ENCODE measurements at places on chromosomes 4 and X.

- no peak for DNase-seq
Observed at GRCh38 chrX:118558926-118559325, 63.3 kb downstream of the DOCK11 start.

DNA sequence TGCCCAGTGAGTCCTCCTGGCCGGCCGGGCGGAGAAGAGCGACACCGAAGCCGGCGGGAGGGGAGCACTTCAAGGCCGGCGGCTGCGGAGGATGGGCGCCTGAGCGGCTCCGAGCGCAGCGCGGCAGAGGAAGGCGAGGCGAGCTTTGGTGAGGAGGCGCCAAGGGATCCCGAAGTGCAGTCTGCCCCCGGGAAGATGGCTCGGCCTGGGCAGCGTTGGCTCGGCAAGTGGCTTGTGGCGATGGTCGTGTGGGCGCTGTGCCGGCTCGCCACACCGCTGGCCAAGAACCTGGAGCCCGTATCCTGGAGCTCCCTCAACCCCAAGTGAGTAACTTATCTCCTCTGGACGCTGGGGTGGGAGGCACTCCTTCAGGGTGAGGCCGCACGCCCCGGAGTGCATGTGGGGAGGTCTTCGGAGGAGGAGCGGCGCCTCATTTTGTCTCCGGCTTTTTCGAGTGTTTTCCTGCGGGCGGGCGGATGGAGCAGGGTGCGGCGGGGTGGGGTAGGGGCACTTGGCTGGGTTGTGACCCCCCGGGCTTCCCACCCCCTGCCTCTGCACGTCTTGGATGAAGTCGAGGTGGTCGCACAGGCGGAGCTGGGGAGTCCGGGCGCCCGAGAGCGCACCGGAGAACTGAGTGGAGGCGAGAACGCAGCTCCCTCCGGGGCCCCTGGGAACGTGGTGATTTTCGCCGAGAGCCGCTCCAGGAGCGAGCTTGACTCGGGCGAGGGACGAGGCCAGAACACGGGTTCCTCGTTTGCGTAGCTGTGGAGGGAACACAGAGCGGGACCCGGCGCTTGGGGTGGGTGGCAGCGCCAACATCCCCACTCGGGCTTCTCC lies 979 bp downstream of the EFNB1 start:
- DNase-seq: peak; percentile 10

GRCh38 chr4:145779319-145779801 lies 99.4 kb downstream of the C4orf51 start:
- DNase-seq: no peak

GRCh38 chr4:140557831-140558435 lies 10.8 kb downstream of the UCP1 start:
- DNase-seq: no peak

DNA sequence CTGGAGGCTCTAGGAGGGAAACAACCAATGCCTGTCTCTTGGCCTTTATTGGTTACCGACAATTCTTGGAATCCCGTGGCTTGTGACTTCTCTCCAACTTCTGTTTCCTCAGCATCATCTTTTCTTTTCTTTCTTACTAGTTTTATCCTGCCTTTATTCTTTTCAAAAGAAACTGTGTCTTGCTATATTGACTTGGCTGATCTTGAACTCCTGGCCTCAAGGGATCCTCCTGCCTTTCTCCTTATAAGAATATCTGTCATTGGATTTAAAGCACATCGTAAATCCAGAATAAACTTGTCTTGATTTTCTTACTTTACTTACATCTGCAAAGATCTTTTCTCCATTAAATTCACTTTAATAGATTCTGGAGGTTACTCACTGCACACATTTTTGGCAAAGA lies 49.9 kb upstream of the UGT2B10 start:
- DNase-seq: no peak

DNA sequence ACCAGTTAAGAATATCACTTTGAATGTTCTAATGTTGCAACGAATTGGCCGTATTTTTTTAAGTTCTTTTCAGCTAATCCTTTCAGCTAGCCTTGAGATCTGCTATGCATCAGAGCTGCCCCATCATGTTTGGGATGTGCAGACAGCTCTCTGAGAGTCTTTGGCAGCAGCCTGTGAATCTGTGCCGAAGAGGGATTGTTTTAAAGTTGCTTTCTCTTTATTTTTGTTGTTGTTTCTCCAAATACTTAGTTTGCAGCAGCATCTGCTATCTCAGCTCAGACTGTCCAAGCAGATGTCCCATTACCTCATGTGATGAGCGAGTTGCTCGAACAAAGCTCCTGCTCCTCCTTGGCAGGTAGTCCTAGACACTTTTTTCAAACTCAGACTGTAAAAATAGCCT lies 1002.5 kb upstream of the INTU start:
- peak; percentile 10 for DNase-seq

All from LHCN-M2 (cell line).